ENCODE measurements at places on chromosomes 5 and 9. TPM values are rescaled to one million over a fixed set of nuclear protein-coding genes. Genes with fewer than 3 reads are reported as not detected.

SLC22A4 gene
- 1.5 TPM for total RNA-seq

ENC1 gene
- total RNA-seq = 186 TPM

DDX4 gene
- not detected for total RNA-seq

PRLR gene
- total RNA-seq = 0.08 TPM

NDUFS6 gene
- 29.8 TPM for total RNA-seq

PLAC8L1 gene
- not detected for total RNA-seq

TMEM215 gene
- total RNA-seq = not detected

IRX1 gene
- total RNA-seq = 4.4 TPM

NEUROG1 gene
- total RNA-seq = not detected

LCN1 gene
- total RNA-seq = not detected

VLDLR gene
- total RNA-seq = 29.8 TPM

TAF1L gene
- total RNA-seq = not detected

SMIM33 gene
- not detected for total RNA-seq

NIPAL4 gene
- not detected for total RNA-seq

PKD2L2 gene
- not detected for total RNA-seq

PHF24 gene
- total RNA-seq = under 0.01 TPM

CLIC3 gene
- 4.6 TPM for total RNA-seq

BARX1 gene
- not detected for total RNA-seq

TRIM32 gene
- 20.2 TPM for total RNA-seq

HTR1A gene
- not detected for total RNA-seq

TAS2R1 gene
- not detected for total RNA-seq

All from smooth muscle cell of the coronary artery (primary cell).